ENCODE measurements at places on chromosomes 11 and 22. TPM values are rescaled to one million over a fixed set of nuclear protein-coding genes. Genes with fewer than 3 reads are reported as not detected.
A peak's percentile ranks its signal among the peaks of the same experiment; 100 is the strongest.

Gene FAM181B
- total RNA-seq = 5.1 TPM

GRCh38 chr11:104329078-104329665 lies 165.2 kb upstream of the PDGFD start:
- H3K4me1 ChIP-seq = no peaks in the 10 kb centered on the region
- no peak overlapping the region for H3K4me3 ChIP-seq
- DNase-seq = no peak
- H3K27ac ChIP-seq = no peak overlapping the region

DNA sequence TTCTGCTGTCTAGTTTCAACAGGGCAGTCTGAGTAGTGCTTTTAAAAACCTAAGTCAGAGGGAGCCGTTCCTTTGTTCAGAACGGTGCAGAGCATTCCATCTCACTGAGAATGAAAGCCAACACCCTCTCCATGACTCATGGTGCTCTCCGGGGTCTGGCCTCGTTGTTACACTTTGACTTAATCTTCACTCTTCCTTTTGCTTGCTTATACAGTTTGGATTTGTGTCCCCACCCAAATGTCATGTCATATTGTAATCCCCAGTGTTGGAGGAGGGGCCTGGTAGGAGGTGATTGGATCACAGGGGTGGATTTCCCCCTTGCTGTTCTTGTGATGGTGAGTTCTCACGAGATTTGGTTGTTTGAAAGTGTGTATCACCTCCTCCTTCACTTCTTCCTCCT lies 292.2 kb downstream of the ST3GAL4 start:
- H3K27ac ChIP-seq = no peak overlapping the region
- H3K36me3 ChIP-seq = no peaks in the 10 kb centered on the region
- no peak for DNase-seq
- no peak overlapping the region for H3K4me3 ChIP-seq
- no peaks in the 10 kb centered on the region for H3K4me1 ChIP-seq

DNA sequence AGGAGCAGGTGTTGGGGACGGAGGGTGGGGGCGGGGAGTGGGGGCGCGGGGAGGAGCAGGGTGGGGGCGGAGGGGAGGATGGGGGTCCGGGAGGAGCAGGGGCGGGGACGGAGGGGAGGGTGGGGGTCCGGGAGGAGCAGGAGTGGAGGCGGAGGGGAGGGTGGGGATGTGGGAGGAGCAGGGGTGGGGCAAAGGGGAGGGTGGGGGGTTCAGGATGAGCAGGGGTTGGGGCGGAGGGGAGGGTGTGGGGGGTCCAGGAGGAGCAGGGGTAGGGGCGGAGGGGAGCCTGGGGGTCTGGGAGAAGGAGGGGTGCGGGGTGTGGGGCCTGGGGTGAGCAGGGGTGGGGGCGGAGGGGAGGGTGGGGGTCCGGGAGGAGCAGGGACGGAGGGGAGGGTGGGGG lies 17.1 kb downstream of the CRELD2 start:
- H3K4me3 ChIP-seq = peak overlapping the region; percentile 44
- H3K27ac ChIP-seq = peak overlapping the region; percentile 99
- no peaks in the 10 kb centered on the region for H3K27me3 ChIP-seq

DNA sequence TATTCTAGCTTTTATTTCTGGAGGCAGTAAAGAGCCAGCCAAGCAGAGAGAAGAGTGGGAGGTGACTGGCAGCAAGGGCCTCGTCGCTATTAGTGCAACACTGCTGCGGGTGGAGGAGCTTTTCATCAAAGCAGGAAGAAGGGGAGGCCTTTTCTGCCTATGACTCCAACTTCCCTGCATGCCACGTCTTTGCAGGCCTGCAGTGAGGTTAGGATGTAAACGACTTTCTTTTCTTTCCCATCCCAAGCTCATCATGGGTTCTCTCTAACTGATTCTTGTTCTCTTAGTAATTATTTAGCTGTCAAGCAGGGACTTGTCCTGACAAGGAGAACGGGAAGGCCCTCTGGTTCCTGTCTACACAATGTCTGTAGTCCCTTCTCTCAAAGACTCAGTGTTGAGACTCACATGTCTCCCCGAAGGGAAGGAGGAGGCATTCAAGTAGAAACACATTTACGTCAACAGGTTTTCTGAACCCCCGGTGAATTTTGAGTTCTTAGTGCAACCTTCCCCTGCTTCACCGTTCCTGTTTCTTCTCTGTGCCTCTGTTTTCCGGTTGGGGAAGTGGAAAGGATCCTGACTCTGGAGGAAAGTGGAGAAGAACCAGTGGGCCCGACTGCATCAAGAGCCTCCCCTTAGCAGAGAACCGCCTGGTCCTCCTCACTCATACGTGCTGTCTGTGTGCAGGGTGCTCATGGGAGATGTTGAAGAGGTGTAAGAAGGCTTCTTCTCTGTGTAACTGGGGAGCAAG lies 56.9 kb downstream of the PACS1 start:
- no peaks in the 10 kb centered on the region for H3K36me3 ChIP-seq
- DNase-seq = peak; percentile 73
- H3K27me3 ChIP-seq = no peaks in the 10 kb centered on the region

DNA sequence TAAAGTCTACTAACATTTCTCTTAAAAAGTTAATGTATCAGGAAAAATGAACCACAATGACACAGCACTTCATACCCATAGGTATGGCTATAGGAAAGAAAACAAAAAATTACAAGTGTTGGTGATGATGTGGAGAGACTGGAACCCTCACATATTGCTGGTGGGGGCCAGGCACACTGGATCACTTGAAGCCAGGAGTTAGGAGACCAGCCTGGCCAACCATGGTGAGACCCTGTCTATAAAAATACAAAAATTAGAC lies 26.7 kb downstream of the TCF20 start:
- no peaks in the 10 kb centered on the region for H3K27me3 ChIP-seq
- H3K4me1 ChIP-seq = no peaks in the 10 kb centered on the region
- DNase-seq = no peak
- H3K36me3 ChIP-seq = no peaks in the 10 kb centered on the region
- no peak overlapping the region for H3K27ac ChIP-seq
- no peak overlapping the region for H3K4me3 ChIP-seq

- peaks cover 10% of the 10 kb centered on the region for H3K4me1 ChIP-seq
- no peak overlapping the region for H3K4me3 ChIP-seq
- no peaks in the 10 kb centered on the region for H3K27me3 ChIP-seq
- H3K36me3 ChIP-seq = no peaks in the 10 kb centered on the region
- H3K27ac ChIP-seq = no peak overlapping the region
These were observed 10.7 kb upstream of the IL18BP start for GRCh38 chr11:71988050-71988449.

- H3K4me3 ChIP-seq = no peak overlapping the region
- peaks cover 15% of the 10 kb centered on the region for H3K4me1 ChIP-seq
- H3K36me3 ChIP-seq = no peaks in the 10 kb centered on the region
- H3K27ac ChIP-seq = peak overlapping the region; percentile 30
- peak; percentile 40 for DNase-seq
These were observed 648 bp downstream of the FOSL1 start for GRCh38 chr11:65899356-65900124.

DNA sequence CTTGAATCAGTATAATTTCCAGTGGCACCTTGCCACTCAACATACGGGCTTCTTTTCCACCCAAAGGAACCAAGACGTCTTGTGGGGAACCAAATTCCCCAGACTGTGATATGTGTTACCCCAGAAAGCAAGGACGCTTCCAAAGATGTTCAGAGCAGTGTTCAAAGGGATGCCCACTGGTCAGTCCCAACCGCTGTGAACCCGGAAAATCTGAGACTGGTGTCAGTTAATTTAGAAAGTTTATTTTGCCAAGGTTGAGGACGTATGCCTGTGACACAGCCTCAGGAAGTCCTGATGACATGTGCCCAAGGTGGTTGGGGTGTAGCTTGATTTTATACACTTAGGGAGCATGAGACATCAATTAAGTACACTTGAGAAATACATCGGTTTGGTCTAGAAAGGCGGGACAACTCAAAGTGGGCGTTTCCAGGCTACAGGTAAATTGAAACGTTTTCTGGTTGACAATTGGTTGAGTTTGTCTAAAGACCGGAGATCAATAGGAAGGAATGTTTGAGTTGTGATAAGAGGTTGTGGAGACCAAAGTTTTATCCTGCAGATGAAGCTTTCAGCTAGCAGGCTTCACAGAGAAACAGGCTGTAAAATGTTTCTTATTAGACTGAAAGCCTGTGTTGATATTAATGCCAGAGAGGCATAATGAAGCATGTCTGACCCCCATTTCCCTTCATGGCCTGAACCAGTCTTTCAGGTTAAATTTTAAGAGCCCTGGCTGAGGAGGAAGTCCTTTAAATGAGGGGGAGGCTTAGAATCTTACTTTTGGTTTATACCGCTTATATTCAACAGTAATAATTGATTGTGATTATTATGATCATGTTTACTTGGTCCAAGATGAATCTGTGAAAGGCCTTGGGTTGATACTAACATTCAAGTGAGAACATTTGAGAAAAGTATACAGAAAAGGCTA lies 6.8 kb downstream of the APOL3 start:
- DNase-seq = no peak
- H3K4me3 ChIP-seq = no peak overlapping the region
- peak overlapping the region; percentile 85 for H3K27ac ChIP-seq
- H3K36me3 ChIP-seq = peaks cover 2% of the 10 kb centered on the region
- H3K4me1 ChIP-seq = peaks cover 45% of the 10 kb centered on the region
- no peaks in the 10 kb centered on the region for H3K27me3 ChIP-seq

DNA sequence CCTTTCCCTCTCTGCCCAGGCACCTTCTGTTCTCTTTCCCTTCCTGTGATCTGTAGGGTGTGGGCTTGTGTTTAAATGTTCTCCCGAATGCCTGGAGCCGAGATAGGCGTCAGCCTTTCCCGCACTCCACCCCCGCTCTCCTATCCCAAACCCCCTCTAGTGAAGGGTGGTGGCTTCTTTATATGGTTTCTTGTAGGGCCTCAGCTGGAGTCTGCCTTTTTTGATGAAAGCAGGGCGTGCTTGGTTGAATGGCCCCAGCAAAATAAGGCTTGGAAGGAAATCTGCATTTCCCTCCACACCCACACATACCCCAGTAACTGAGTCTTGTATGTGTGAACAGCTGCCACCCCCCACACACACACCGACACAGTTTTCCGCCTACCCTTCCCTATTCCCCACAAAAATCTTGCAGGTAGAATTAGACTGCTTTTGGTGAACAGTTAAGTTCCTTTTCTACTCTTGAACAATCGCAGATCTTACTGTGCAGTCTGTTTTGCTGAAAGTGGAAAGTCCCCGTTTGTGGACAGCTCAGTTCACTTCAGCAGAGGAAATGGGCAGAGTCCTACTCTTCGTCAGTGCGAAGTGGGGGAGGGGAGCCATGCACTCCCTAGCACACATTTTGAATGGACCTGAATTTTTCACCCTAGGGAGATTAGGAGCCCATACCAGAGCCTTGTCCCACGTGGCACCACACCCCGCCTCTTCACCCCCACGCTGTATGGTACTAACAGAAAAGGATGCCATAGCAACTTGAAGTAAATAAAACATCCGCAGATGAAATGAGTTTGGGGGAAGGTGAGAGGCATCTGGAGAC lies 25.5 kb upstream of the GRK2 start:
- H3K4me1 ChIP-seq = peaks cover 52% of the 10 kb centered on the region
- H3K4me3 ChIP-seq = peak overlapping the region; percentile 57
- H3K36me3 ChIP-seq = peaks cover 9% of the 10 kb centered on the region
- peak; percentile 75 for DNase-seq
- H3K27ac ChIP-seq = peak overlapping the region; percentile 96

GRCh38 chr22:22462813-22463567 lies 45.6 kb downstream of the ZNF280B start:
- H3K27me3 ChIP-seq = no peaks in the 10 kb centered on the region
- H3K4me3 ChIP-seq = no peak overlapping the region
- no peak for DNase-seq
- H3K36me3 ChIP-seq = no peaks in the 10 kb centered on the region

DNA sequence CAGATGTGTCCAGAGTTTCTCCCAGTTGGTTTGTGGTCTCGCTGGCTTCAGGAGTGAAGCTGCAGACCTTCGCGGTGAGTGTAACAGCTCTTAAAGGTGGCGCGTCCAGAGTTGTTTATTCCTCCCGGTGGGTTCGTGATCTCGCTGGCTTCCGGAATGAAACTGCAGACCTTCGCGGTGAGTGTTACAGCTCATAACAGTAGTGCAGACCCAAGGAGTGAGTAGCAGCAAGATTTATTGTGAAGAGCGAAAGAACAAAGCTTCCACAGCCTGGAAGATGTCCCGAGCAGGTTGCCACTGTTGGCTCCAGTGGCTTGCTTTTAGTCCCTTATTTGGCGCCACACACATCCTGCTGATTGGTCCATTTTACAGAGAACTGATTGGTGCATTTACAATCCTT lies 1.8 kb upstream of the PGA3 start:
- no peak for DNase-seq
- no peaks in the 10 kb centered on the region for H3K36me3 ChIP-seq
- H3K4me3 ChIP-seq = no peak overlapping the region

DNA sequence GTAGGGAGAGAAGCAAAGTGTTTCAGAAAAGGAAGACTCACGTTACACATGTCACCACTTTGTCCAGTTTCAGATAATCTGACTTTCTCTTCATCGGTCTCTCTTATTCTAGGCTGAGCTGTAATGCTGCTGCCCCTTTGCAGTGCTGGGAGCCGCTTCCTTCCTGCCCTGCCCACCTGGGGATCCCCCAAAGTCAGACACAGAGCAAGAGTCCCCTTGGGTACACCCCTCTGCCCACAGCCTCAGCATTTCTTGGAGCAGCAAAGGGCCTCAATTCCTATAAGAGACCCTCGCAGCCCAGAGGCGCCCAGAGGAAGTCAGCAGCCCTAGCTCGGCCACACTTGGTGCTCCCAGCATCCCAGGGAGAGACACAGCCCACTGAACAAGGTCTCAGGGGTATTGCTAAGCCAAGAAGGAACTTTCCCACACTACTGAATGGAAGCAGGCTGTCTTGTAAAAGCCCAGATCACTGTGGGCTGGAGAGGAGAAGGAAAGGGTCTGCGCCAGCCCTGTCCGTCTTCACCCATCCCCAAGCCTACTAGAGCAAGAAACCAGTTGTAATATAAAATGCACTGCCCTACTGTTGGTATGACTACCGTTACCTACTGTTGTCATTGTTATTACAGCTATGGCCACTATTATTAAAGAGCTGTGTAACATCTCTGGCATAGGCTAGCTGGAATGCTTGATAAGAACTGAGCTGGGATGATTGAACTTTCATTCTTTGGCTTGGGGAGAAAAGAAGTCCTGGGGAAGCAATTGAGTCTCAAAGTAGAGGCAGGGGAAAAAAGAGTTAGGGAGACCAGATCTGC lies 31.2 kb upstream of the SMIM35 start:
- DNase-seq = no peak
- H3K27me3 ChIP-seq = no peaks in the 10 kb centered on the region
- no peak overlapping the region for H3K27ac ChIP-seq
- no peaks in the 10 kb centered on the region for H3K36me3 ChIP-seq
- no peak overlapping the region for H3K4me3 ChIP-seq

Measured in thyroid gland (tissue), 4 donors.